Vagina (tissue), 2 donors: ENCODE measurements at places on chromosomes 6 and 20. TPM values are rescaled to one million over a fixed set of nuclear protein-coding genes. Genes with fewer than 3 reads are reported as not detected.

DNA sequence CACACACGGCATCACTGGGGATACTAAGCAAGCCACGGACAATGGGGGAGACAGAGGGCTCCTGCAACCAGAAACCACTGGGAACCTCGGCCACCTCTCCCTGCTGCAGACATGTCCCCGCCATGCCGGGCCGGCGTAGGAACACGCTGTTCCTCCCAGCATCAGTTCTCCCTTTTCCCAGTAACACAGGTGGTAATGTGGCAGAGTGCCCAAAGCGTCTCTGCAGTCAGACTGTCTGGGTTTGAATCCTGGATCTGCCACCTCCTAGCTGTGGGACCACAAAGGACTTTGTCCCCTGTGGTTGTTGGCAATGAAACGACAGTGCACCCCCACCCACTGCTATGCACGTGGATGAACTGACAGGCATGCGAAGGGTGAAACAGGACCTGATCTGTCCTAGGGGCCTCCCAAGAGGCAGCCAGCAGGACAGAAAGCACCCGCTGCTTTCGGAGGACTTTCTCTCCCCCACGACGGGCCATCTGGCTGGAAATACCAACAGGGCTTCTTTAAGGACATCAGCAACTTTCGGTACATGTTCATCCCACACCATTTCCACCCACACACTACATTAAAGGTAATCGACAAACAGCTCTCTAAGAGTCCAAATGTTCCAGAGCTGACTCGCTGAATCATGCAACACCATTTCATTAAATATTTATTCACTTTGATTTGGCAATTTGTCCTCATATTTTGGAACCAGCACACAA is 74.1 kb downstream of the SULF2 start:
- H3K36me3 ChIP-seq: no peaks in the 10 kb centered on the region
- H3K27me3 ChIP-seq: no peaks in the 10 kb centered on the region
- H3K27ac ChIP-seq: no peak overlapping the region
- H3K4me1 ChIP-seq: peaks cover 30% of the 10 kb centered on the region
- H3K4me3 ChIP-seq: no peak overlapping the region
- DNase-seq: no peak

- H3K4me3 ChIP-seq: no peak overlapping the region
- no peaks in the 10 kb centered on the region for H3K36me3 ChIP-seq
- peaks cover 6% of the 10 kb centered on the region for H3K4me1 ChIP-seq
- no peaks in the 10 kb centered on the region for H3K27me3 ChIP-seq
These were observed 169.5 kb upstream of the SNX9 start for GRCh38 chr6:157653521-157653920.

- H3K4me3 ChIP-seq: no peak overlapping the region
- no peak for DNase-seq
- H3K36me3 ChIP-seq: no peaks in the 10 kb centered on the region
- H3K4me1 ChIP-seq: peaks cover 8% of the 10 kb centered on the region
These were observed 11.8 kb downstream of the THBS2 start for GRCh38 chr6:169241688-169242350.

Gene MBOAT1
- total RNA-seq: 9.6 TPM

Gene ZSCAN16
- 1.2 TPM for total RNA-seq

- H3K27ac ChIP-seq: no peak overlapping the region
- H3K4me3 ChIP-seq: no peak overlapping the region
- no peaks in the 10 kb centered on the region for H3K36me3 ChIP-seq
- H3K4me1 ChIP-seq: no peaks in the 10 kb centered on the region
- H3K27me3 ChIP-seq: no peaks in the 10 kb centered on the region
These were observed 10.0 kb upstream of the FAM110A start for GRCh38 chr20:823574-823902.

DNA sequence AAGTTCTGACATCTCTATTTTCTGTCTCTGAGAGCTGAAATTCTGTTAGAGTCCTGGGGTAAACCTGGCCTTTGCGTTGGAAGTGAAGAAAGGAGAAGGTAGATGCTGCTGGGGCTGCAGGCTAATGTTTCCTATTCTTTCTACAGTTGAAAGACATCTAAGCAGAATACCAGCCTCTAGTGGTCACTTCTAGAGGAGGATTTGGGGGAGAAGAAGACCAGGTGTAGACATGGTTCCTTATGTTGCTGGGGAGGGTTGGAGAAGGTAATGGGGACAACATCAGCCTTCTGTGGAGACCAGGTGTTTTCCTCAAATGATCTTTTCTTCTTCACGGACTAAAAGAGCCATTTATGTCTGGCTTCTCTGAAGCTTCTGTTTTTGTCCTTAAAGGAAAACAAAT is 62.6 kb downstream of the BTBD3 start:
- no peak for DNase-seq
- H3K36me3 ChIP-seq: no peaks in the 10 kb centered on the region
- H3K4me3 ChIP-seq: no peak overlapping the region
- H3K4me1 ChIP-seq: no peaks in the 10 kb centered on the region
- H3K27me3 ChIP-seq: no peaks in the 10 kb centered on the region

Gene ZNF311
- total RNA-seq: 0.25 TPM

Gene TBPL1
- total RNA-seq: 17.7 TPM

- H3K4me1 ChIP-seq: peaks cover 11% of the 10 kb centered on the region
- peak overlapping the region; percentile 28 for H3K27ac ChIP-seq
- no peak overlapping the region for H3K4me3 ChIP-seq
- H3K27me3 ChIP-seq: no peaks in the 10 kb centered on the region
- no peak for DNase-seq
- H3K36me3 ChIP-seq: no peaks in the 10 kb centered on the region
These were observed 114.2 kb upstream of the PHACTR1 start for GRCh38 chr6:12602342-12602741.
